ENCODE measurements at places on chromosomes 5 and 9.

- no peak for DNase-seq
Observed at GRCh38 chr9:77420641-77421040, 227.5 kb downstream of the GNA14 start.

- no peak for DNase-seq
Observed at GRCh38 chr9:93436218-93436617, 15.3 kb upstream of the FAM120A start.

DNA sequence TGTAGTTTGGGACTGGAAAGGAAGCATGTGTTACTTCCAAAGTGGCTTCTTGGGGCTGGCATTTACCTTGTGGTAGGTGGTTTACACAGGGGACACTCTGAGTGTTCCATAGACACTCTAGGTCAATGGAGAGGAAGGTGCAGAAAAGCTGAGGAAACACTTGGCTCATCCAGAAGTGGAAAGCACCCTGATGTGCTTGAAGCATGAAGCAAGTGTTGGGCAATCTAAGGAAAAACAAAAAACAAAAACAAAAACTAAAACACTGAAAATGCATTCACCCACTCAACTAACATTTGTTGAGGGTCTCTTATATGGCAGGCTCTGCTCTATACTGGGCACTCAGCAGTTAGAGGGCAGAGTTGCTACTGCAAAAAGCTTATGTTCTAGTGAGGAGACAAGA, 2.9 kb upstream of the ERAP2 start:
- DNase-seq: no peak

- no peak for DNase-seq
Observed at GRCh38 chr9:135667463-135668001, 4.4 kb downstream of the LCN9 start.

- DNase-seq: no peak
Observed at GRCh38 chr5:38463634-38464521, 92.6 kb downstream of the LIFR start.

DNA sequence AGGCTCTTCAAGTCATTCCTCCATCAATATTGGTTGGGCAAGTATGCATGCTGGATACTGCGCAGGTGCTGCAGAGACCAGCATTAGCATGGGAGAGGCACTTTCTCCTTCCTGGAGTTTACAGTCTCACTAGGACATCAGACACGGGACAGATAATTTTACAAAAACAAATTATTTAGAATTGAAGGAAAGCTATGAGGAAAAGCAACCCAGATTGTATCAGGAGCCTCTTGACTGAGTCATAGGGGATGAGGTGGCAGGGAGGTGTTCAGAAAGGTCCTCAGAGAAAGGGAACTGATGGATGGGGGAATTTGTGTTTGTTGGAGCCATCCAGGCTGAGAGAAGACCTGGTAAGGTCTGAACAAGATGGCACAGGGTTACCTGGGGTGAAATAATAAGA, 24.5 kb upstream of the RAB14 start:
- DNase-seq: no peak

DNA sequence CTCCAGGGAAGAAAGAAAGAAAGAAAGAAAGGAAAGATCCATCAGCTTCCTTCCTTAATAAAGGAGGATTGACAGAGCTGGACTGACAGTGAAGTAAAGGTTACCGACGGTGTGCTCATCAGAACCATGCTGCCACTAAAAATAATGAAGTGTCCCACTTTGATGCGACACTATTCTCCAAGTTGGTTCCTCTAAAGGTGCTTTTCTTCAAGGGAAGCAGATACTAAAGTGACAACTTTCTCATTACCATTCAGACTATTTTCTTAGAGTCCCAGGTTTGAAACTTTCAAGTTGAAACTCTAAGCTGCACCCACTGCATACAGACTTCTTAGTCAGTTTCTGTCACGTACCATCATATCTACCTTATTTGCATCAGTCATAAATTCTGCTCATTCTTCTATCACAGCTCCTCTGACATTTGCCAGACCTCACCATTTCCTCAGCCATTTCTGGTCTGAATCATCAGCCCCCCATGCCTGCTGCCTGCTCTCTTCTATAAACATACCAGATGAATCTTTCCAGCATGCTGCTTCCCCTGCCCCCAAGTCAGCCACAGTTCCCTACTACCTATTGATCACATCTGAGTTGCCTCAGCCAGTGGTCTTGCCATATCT, 177.6 kb downstream of the DEPDC1B start:
- DNase-seq: no peak
